ENCODE measurements at places on chromosomes 6 and 20. TPM values are rescaled to one million over a fixed set of nuclear protein-coding genes. Genes with fewer than 3 reads are reported as not detected.

Gene EYA2
- 94.1 TPM for total RNA-seq

Gene NTSR1
- 4.0 TPM for total RNA-seq

Gene SLC29A1
- 20.0 TPM for total RNA-seq

Gene KCNB1
- 3.1 TPM for total RNA-seq

Gene VGLL2
- total RNA-seq: not detected

Gene CRIP3
- total RNA-seq: 0.69 TPM

Gene ISM1
- 0.32 TPM for total RNA-seq

Gene TULP4
- total RNA-seq: 406 TPM

Gene PPIL4
- total RNA-seq: 26.8 TPM

Gene HLA-DQB1
- not detected for total RNA-seq
